ENCODE measurements at places on chromosomes 7 and 10.

- no peaks in the 10 kb centered on the region for H3K36me3 ChIP-seq
- H3K27ac ChIP-seq: no peak overlapping the region
- no peak overlapping the region for H3K4me3 ChIP-seq
- H3K27me3 ChIP-seq: no peaks in the 10 kb centered on the region
Measured at GRCh38 chr7:136807598-136807997, 60.9 kb upstream of the CHRM2 start.

- no peak overlapping the region for H3K4me3 ChIP-seq
- no peak for DNase-seq
- H3K4me1 ChIP-seq: no peaks in the 10 kb centered on the region
- peaks cover 32% of the 10 kb centered on the region for H3K36me3 ChIP-seq
Measured at GRCh38 chr7:4745971-4746919, 29.2 kb upstream of the AP5Z1 start.

GRCh38 chr7:129665013-129665401 is 53.5 kb downstream of the NRF1 start:
- peak; percentile 85 for DNase-seq
- no peak overlapping the region for H3K27ac ChIP-seq
- H3K4me1 ChIP-seq: peaks cover 2% of the 10 kb centered on the region
- H3K27me3 ChIP-seq: no peaks in the 10 kb centered on the region
- peaks cover 41% of the 10 kb centered on the region for H3K36me3 ChIP-seq
- no peak overlapping the region for H3K4me3 ChIP-seq

DNA sequence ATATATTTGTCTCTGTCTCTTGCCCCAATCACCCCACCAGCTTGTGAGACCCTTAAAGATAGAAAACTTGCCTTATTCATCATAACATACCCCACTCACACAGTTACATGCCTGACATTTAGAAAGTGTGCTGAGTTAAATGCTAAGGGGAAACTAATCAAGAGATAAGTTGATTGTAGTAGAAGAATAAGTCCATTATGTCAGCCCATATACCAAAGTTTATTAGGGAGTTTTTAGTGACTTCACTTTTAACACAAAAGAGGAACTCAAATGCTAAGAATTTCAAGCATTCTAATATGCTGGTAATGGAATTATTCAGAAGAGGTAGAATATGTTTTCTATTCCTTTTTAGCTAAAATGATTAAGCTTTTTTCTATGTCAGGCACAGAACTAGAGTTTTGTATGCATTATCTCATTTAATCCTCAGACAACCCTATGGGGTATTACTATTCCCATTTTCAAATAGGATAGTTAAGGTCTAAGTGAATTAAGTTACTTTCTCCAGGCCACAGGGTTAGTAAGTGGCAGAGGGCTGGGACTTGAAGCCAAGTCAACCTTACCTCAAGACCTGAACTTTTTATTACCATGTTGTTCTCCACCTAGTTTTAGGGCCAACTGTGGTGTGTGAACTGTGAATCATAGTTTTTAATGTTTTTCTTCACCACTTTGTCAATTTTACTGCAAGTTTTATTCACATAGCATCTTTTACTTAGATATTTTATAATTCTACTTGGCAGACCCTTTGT is 19.6 kb downstream of the ASAH2 start:
- no peak for DNase-seq
- H3K27me3 ChIP-seq: no peaks in the 10 kb centered on the region
- no peaks in the 10 kb centered on the region for H3K4me1 ChIP-seq
- no peak overlapping the region for H3K27ac ChIP-seq
- no peaks in the 10 kb centered on the region for H3K36me3 ChIP-seq

- no peaks in the 10 kb centered on the region for H3K27me3 ChIP-seq
- DNase-seq: peak; percentile 17
- peaks cover 2% of the 10 kb centered on the region for H3K4me1 ChIP-seq
- H3K4me3 ChIP-seq: no peak overlapping the region
Measured at GRCh38 chr10:132945894-132946255, 3.5 kb upstream of the CFAP46 start.

GRCh38 chr7:23012908-23013714 is 819 bp downstream of the HYCC1 start:
- no peaks in the 10 kb centered on the region for H3K36me3 ChIP-seq
- H3K4me3 ChIP-seq: no peak overlapping the region
- H3K4me1 ChIP-seq: peaks cover 7% of the 10 kb centered on the region
- no peak overlapping the region for H3K27ac ChIP-seq

GRCh38 chr10:114754445-114755320 is 66.9 kb upstream of the FHIP2A start:
- no peaks in the 10 kb centered on the region for H3K4me1 ChIP-seq

GRCh38 chr7:723541-723940 is 3.0 kb upstream of the DNAAF5 start:
- H3K4me3 ChIP-seq: no peak overlapping the region
- H3K27me3 ChIP-seq: no peaks in the 10 kb centered on the region
- DNase-seq: no peak
- H3K36me3 ChIP-seq: peaks cover 62% of the 10 kb centered on the region

DNA sequence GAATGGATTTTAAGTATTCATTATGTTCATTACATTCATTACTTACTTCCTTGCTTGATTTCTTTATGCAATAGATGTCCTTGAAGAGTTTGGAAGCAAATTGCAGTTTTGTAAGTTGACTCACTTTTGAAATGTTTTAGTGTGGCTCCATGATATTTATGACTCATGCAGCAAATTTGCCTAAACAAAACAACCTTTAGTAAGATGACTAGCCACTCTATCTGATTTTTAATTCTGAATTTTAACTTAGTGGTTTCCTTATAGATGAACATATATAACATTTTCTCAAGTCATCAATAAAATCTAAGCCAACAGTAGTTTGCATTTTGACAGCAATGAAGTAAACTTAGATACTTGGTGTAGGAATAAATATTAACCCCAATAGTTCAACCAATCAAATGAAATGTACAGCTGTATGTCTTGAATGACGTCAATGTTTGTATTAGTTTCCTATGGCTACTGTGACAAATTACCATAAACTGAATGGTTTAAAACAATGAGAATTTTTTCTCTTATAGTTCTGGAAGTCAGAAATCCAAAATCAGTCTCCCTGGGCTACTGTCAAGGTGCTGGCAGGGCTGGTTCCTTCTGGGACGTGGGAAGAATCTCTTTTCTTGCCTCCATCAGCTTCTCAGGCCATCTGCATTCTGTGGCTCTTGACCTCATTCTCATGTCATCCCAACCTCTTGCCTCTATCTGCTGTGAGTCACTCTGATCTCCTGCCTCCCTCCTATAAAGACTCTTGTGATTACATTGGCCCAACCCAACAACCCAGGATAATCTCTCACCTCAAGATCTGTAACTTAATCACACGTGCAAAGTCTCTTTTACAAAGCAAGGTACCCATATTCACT is 73.4 kb downstream of the AHR start:
- H3K27me3 ChIP-seq: no peaks in the 10 kb centered on the region
- no peaks in the 10 kb centered on the region for H3K36me3 ChIP-seq
- DNase-seq: no peak
- 0 out of 2 replicates have a peak, but pooled peaks cover 2% of the 10 kb centered on the region for H3K4me1 ChIP-seq

DNA sequence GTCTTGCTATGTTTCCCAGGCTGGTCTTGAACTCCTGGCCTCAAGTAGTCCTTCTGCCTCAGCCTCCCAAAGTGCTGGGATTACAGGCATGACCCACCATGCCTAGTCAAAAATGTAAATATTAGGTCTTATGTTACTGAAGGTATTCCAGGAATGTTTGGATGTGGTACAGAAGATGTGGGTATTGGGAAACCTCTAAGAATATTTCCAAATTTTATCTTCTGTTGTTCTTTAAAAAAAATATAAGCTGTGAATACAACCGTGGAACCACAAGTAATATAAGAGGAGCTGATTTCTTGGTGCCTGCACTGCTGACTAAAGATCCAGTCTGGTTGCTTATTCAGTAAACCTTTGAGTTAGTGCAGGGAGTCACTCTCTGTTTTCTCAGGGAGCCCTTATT is 178.3 kb downstream of the AUTS2 start:
- no peaks in the 10 kb centered on the region for H3K4me1 ChIP-seq
- H3K27ac ChIP-seq: no peak overlapping the region
- no peak for DNase-seq
- no peaks in the 10 kb centered on the region for H3K36me3 ChIP-seq

DNA sequence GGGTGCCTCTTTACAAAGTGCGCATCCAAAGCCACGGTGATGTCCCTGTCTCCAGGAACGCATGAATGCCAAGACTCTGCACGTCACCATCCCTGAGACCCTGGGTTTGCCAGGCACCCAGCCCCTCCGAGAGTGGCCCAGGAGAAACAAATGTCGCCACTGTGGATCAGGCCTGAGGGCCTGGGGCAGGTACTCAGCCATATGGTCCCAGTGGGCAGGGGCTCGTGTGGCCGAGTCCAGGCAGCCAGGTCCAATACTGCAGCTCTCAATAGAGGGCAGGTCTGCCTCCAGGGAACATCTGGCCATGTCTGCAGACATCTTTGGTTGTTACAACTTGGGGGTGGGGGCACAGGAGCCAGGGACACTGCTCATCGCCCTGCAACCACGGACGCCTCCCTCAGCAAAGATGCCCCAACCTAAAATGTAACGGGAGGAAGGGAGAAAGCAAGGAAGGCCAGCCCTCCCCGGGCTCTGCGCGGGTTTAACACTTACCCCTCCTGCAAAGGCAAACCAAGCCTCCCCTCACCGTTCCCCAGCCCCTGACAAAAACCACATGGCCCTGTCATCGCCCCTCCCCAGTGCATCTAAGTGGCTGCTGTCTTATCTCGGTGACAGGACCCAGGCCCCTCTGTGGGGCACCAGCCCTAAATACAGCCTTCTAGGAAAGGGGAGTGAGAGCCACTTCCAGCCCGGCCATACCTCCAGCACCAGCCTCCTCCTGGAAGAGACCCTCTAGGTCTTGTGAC is 10.3 kb upstream of the PAPOLB start:
- H3K4me1 ChIP-seq: no peaks in the 10 kb centered on the region
- DNase-seq: no peak
- no peaks in the 10 kb centered on the region for H3K27me3 ChIP-seq
- no peak overlapping the region for H3K27ac ChIP-seq
- peak overlapping the region; percentile 35 for H3K4me3 ChIP-seq

DNA sequence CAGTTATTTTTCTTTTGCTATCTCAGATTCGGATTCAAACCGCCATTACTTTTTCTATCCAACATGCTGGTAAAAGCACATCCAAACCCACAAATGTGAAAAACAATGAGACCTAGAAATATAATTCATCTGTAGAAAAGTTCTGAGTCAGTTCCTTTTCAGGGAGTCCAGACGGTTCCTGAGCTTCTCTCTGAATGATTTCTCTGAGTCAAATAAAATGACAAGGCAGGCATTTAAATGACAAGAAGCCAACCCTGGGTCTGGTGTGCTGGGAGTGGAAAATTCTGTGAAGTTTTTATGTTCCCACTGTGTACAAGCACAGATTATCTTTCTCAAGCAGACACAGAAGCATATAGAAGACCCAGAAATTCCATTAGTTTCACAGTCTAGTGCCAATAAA is 96.3 kb upstream of the ANKRD1 start:
- no peak for DNase-seq
- H3K27ac ChIP-seq: no peak overlapping the region
- no peaks in the 10 kb centered on the region for H3K27me3 ChIP-seq
- no peaks in the 10 kb centered on the region for H3K36me3 ChIP-seq

DNA sequence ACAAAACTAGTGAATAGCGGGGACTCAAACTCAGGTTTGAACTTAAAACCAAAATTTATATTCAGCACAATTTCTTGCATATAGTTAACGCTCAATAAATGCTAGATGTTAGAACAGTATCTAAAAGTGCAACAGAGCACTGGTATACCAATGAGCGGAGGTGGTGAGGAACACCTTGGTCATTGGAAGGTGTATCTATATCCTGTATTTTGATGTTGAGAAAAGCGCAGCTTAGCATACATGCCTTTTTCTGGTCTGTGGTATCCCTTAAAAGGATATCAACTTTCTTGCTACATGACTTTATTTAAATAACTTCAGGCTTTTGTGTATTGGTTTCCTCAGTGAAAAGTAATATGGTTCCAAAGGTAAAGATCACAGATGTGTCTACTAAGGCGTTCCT is 33.3 kb upstream of the DNAJB12 start:
- no peaks in the 10 kb centered on the region for H3K27me3 ChIP-seq
- no peaks in the 10 kb centered on the region for H3K36me3 ChIP-seq
- no peak overlapping the region for H3K4me3 ChIP-seq
- H3K27ac ChIP-seq: no peak overlapping the region
- 0 out of 2 replicates have a peak, but pooled peaks cover 3% of the 10 kb centered on the region for H3K4me1 ChIP-seq

DNA sequence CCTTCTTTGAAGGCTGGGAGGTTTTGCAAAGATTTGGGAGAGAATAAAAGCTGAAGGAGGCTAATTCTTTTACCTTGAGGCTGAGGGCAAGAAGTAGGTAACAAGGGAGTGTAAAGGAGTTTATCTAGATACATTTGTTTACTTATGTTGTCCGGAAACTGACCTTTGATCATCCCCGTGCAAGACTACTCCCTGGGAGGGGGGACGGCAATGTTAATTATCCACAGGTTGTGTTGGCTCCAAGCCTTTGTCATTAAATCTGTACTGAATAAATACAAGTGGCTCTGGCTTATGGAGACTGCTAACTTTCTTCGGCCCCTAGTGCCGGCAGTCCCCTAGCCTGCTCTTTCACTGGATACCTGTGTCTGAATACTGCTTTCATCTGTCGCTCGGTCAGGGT is 1250.6 kb upstream of the LRRTM3 start:
- no peaks in the 10 kb centered on the region for H3K27me3 ChIP-seq
- peaks cover 5% of the 10 kb centered on the region for H3K36me3 ChIP-seq
- H3K4me3 ChIP-seq: no peak overlapping the region
- H3K4me1 ChIP-seq: no peaks in the 10 kb centered on the region
- H3K27ac ChIP-seq: no peak overlapping the region

DNA sequence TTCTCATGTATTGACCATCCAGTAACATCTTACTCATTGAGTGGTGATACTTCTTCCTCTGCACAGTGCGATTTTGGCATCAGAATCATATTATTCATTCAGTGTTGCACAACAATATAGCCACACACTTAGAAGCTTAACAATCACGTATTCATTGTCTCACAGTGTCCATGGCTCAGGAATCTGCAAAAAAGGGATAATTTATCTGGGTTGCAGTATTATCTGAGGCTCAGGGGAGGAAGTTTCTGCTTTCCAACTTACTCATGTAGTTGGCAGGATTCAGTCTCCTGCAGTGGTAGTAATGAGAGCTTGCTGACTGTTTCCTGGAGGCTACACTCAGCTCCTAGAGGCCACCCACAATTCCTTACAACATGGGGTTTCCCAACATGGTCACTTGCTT is 803.6 kb downstream of the SORCS1 start:
- no peak overlapping the region for H3K4me3 ChIP-seq
- no peaks in the 10 kb centered on the region for H3K27me3 ChIP-seq
- H3K36me3 ChIP-seq: no peaks in the 10 kb centered on the region
- H3K4me1 ChIP-seq: no peaks in the 10 kb centered on the region
- no peak for DNase-seq

- H3K27ac ChIP-seq: no peak overlapping the region
- DNase-seq: no peak
- no peaks in the 10 kb centered on the region for H3K4me1 ChIP-seq
- H3K4me3 ChIP-seq: no peak overlapping the region
Measured at GRCh38 chr10:29150010-29150409, 138.9 kb upstream of the LYZL1 start.
